ENCODE measurements at places on chromosomes 7 and 10.

DNA sequence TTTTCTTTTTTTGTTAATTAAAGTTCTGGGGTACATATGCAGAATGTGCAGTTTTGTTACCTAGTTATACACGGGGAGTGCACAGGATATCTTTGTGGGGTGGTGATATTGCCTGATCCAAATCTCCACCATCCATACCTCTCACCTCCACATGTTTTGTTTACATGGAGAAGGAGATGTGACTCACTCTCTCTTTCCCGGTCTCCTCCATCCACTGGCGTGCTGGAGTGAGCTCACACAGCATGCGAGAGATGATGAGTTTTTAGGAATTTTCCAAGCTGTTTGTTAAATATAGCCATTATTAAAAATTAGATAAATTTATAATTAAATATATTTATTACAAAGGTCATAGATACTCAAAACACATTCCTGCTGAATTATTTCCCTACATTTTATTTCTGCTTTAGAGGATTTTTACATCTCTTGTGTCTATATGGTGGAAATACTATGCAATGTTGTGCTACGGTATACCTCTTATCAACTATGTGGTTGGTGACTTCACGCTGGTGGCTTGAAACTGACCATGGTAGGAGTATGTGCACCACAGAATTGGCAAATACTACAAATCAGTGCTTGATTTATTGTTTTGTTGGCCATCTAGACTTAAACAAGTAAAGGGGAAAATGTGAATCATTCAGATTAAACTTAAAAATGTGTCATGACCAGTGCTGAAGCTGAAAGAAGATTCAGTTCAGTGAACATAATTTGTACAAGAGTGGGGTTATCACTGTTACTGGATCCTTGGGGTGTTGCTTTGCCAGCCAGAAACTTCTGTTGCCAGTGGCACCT, 107.9 kb upstream of the FAM180A start:
- no peak for DNase-seq

- no peak for DNase-seq
These were observed 491.3 kb downstream of the RPS24 start for GRCh38 chr10:78524941-78525340.

- no peak for DNase-seq
These were observed 12.8 kb upstream of the YAE1 start for GRCh38 chr7:39553436-39553835.

DNA sequence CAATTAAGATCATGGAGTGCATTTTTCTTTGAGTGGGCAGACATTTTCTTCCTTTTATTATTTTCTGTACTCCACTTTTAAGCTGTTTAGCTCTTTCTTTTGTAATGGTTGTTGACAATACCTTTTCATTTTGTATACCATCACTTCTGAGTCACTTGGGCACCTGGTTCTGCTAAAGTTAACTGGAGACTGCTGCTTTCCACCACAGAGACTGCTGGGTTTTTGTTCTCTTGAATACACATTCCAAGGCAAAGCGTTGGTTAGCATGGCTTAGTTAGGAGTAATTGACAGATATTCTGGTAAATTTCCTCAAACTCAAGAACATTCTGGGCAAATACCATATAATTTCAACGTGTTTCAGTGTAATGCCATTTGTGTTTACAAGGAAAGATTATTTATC, 541.9 kb upstream of the CELF2 start:
- no peak for DNase-seq

DNA sequence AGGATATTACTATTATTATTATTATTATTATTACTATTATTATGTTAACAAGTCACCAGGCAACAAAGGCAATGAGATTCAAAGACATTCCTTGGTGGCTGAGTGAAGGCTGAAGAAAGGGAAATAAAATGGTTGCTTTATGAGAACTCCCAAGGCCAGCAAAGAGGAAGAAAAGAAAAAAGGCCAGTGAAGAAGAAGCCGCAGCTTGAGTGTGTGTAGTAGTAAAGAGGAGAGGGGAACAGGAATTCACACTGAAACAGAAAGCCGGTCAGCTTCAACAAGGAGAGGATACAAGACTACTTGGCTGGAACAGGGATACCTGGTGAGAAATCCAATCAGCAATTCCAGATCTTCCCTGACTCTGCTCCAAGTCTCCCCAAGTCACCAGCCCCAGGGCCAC, 42.4 kb downstream of the PLXNA4 start:
- DNase-seq = no peak

DNA sequence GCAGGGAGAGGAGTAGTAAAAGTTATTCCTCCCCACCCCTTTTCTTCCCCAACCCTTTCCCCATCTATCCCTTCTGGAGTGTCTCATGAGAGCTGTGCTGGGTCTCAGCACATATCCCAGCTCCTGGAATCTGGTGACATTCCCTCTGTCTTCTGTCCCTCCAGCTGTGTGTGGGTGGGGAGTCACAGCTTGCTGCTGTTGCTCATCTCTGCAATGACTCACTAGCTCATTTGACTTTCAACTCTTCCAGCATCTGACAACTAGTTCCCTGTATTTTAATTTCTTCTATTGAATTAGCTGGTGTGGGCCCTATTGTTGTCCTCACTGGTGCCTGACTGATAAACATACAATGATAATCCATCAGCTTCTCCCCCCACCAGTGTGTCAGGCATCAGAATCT, 198.9 kb upstream of the AUTS2 start:
- no peak for DNase-seq

- peak; percentile 42 for DNase-seq
These were observed 27.6 kb downstream of the SGPL1 start for GRCh38 chr10:70843333-70843732.

- DNase-seq = no peak
These were observed 144.8 kb upstream of the RET start for GRCh38 chr10:42932116-42932515.

GRCh38 chr10:110495731-110496552, 1.8 kb upstream of the DUSP5 start:
- DNase-seq = peak; percentile 26

- DNase-seq = no peak
These were observed 30.4 kb downstream of the MAD1L1 start for GRCh38 chr7:2202361-2202761.

DNA sequence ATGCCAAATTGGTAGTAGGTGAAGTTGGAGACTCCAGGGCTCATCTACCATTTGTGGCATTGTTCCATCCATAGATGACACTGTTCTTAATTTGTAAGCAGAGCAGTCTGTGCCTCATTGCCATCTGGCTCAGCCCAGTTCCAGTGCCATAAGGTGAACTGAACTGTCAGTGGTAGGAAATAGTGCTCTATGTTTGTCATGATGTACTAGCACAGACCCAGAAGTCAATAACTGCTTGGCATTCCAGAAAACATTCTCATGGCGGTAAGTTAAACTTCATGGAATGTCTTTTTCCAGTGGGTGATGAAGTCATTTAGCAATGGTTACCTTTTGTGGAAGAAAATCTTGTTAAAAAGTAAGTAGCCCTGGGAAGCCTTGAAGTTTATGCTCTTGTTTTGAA, 302.7 kb downstream of the SUGCT start:
- DNase-seq = no peak

DNA sequence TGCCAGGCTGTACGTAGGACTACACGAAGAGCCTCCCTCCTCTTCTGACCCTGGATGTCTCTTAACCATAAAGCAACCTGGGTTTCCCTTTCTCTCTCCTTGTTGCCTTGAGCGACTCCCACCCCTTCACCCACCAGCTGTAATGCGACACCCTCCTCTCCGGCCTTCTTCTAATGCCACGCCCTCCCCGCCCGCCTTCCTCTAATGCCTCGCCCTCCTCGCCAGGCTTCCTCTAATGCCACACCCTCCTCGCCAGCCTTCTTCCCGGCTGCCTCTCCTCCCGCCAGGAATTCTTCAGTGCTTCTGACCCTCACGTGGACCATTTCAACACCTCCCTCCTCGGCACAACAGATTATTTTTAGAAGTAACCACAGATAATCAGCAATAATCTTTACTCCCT, 348.5 kb upstream of the SHH start:
- no peak for DNase-seq

GRCh38 chr7:22698767-22699166, 28.2 kb upstream of the IL6 start:
- no peak for DNase-seq

DNA sequence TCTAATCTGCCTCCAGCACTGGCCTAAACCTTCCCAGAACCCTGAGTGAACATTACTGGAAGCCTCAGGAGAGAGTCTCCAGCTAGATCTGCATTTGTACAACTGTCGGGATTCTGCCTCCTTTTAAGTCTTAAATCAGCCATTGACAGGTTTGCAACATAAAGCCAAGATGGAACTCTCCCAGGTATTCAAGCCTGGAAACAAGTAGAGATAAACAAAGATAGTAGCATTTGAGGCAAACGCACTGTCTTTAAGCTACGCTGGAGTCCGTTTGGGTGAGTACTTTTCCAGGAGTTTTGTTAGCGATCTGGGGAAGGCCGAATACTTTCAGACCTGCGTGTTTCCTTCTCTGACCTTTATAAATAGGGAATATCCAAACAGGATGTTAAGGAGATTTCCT, 317.2 kb upstream of the FZD8 start:
- DNase-seq = no peak

- DNase-seq = no peak
These were observed 61.9 kb upstream of the TNS3 start for GRCh38 chr7:47643716-47644400.

DNA sequence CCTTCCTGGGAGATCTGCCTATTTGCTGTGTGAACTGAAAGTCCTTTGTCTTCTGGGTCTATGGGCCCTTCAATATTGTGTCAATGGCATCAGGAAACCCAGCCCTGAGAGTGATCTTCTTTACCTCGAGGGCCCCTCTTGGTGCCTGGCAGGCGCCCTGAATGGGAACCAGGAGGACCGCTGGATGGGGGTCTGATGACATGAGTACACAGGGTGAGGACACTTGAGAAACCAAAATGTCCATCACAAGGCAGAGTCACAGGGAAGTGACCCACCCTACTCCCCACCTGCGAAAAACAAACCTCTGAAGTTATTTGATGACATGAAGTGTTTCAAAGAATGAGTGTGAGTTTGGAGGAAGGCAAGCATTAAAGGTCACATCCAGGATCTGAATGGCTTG, 17.3 kb downstream of the SFTPA1 start:
- DNase-seq = no peak

GRCh38 chr10:30413996-30414576, 19.9 kb upstream of the MAP3K8 start:
- DNase-seq = peak; percentile 77

DNA sequence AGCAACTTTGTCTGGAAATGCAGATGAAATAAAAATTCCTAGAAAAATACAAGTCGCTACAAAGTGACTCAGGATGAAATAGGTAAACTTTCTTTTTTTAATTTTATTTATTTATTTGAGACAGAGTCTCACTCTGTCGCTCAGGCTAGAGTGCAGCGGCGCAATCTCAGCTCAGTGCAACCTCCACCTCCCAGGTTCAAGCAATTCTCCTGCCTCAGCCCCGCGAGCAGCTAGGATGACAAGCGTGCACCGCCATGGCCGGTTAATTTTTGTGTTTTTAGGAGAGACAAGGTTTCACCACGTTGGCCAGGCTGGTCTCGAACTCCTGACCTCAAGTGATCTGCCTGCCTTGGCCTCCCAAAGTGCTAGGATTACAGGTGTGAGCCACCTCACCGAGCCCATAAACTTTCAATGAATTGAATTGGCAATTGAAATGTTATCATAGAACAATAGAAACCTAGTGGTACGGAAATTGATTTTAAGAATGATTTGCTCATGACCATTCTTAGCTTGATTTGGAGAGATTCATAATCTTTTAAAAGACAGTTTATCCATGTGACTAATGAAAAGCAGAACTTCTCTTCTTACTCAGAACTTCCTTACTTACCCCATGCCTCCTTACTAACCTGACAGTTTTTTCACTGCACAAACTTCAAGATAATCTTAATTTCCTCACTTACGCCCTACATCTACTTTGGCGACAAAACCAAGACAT, 161.7 kb downstream of the FAM107B start:
- DNase-seq = no peak

- no peak for DNase-seq
These were observed 395.6 kb downstream of the TNS3 start for GRCh38 chr7:47186316-47186715.

DNA sequence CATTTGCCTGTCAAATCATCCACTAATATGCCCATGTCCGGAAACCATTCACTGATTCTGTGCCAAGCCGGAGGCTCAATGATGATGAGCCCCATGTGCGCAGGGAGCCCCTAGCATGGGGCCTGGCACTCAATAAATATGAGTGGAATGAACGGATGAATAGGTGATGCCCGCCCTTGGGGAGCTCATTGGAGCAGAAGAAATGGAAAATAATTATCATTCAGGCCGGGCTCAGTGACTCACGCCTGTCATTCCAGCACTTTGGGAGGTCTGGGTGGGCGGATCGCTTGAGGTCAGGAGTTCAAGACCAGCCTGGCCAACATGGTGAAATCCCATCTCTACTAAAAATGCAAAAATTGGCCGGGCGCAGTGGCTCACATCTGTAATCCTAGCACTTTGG, 11.0 kb downstream of the RHBDD2 start:
- no peak for DNase-seq

DNA sequence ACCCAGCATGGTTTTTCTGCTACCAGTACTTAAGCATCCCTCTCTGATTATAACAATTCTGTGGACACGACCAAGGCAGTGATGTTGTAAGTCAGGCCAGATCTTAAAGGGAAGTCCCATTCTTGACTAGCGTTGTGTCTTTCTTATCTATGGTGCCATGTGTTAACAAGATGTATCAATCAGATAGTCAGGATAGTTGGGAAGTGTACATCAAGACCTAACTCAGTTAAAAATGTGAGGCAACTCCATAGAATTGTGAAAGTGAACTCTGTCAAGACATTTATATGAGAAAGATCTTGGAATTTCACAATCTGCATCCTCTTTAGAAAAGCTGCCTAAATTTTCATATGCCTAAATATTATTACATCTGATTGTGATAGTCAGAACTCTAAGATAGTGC, 341.7 kb upstream of the SEMA3D start:
- peak; percentile 4 for DNase-seq

- no peak for DNase-seq
These were observed 161.4 kb downstream of the ARID5B start for GRCh38 chr10:62062752-62063512.

DNA sequence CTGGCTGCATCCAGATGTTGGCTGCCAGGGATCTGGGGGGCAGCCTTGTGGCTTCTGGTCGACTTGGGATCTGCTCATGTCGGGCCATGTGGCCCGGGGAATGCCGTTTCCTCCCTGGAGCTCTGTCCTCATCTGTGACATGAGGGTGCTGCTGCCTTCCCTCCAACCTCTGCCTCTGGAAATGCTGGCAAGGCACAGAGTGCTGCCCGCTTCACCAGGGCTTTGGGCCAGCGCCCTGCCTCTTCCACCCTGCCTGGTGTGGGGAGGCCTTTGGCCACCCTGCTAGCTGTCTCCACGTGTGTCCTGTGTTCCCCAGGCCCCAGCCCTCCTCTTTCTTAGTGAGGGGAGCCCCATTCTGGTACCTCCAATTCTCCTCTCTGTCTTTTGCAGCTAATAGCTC, 5.8 kb upstream of the SMARCD3 start:
- DNase-seq = no peak

GRCh38 chr7:55129541-55130394, 111.0 kb downstream of the EGFR start:
- DNase-seq = no peak

- DNase-seq = peak; percentile 79
These were observed 42.3 kb downstream of the NOC3L start for GRCh38 chr10:94320285-94320914.
